ENCODE measurements at places on chromosomes 11 and 22.

DNA sequence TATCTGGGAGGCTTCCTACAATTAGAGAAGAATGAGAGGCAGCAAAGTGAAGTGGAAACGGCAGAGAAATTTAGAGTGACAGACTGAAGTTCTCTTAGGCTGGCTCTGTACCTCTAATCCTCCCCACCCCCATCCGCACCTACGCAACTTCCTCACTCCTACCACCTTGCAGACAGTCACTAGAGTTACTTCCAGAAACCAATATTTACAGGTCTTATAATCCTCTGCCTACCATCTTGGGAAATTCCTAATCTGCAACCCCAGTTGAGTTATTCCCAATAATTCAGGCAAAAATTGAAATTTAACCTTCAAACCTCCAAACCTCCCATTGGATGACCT, 71.7 kb downstream of the PAK1 start:
- no peaks in the 10 kb centered on the region for H3K27me3 ChIP-seq
- H3K4me1 ChIP-seq: no peaks in the 10 kb centered on the region
- H3K36me3 ChIP-seq: no peaks in the 10 kb centered on the region
- no peak overlapping the region for H3K27ac ChIP-seq
- no peak overlapping the region for H3K4me3 ChIP-seq

- H3K36me3 ChIP-seq: no peaks in the 10 kb centered on the region
- no peak overlapping the region for H3K4me3 ChIP-seq
- no peaks in the 10 kb centered on the region for H3K27me3 ChIP-seq
- no peaks in the 10 kb centered on the region for H3K4me1 ChIP-seq
- DNase-seq: no peak
Measured at GRCh38 chr11:127109796-127110480, 109.4 kb upstream of the KIRREL3 start.

DNA sequence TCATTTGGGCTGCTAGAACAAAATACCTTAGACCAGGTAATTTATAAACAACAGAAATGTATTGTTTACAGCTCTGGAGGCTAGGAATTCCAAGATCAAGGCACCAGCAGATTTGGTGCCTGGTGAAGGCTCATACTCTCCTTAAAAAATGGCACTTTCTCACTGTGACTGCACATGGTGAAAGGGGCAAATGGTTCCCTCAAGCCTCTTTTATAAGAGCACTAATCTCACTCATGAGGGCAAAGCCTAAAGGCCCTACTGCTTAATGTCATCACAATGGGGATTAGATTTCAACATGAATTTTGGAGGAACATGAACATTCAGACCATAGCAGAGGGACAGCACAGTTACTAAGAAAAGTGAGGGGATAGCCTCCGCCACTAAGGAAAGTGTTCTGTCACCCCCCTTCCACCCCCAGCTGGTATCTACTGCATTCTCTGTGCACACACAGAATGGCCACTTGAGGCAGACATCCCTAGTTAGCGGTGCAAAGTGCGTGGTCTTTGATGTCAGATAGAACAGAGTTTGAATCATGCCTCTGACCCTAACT, 47.2 kb upstream of the CEP295 start:
- no peaks in the 10 kb centered on the region for H3K27me3 ChIP-seq
- no peaks in the 10 kb centered on the region for H3K4me1 ChIP-seq
- DNase-seq: no peak
- H3K4me3 ChIP-seq: no peak overlapping the region
- no peak overlapping the region for H3K27ac ChIP-seq

GRCh38 chr11:64934682-64935358, 873 bp downstream of the GPHA2 start:
- no peaks in the 10 kb centered on the region for H3K27me3 ChIP-seq
- no peak for DNase-seq
- no peaks in the 10 kb centered on the region for H3K36me3 ChIP-seq
- H3K4me1 ChIP-seq: no peaks in the 10 kb centered on the region

DNA sequence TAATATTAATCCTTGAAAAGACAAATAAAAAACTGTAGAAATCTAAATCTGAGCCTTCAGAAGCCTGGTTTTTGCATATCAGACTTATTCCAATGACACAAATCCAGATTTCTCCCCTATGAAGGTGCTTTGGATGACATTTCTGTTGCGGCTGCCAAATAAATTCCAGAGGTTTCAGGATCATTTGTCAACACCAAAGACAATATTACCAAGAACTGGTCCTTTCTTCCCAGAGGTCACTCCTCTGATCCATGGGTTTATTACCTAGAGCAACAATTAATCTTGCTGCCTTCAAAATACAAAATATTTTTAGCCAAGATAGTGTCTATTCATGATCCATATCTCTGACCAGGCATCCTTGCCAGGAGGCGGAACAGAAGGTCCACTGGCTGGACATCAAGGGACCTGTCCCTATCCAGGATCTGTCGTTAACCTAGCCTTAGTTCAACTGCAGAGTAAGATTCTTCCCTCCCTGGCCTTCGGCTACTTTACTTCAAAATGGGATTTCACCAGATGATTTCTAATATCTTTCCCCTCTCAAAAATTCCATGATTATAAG, 4.9 kb downstream of the CADM1 start:
- DNase-seq: no peak
- no peaks in the 10 kb centered on the region for H3K27me3 ChIP-seq
- no peaks in the 10 kb centered on the region for H3K4me1 ChIP-seq
- no peak overlapping the region for H3K4me3 ChIP-seq

Data from kidney (tissue), 22 donors.